ENCODE measurements at places on chromosomes 12 and 14.

- DNase-seq = no peak
These were observed 44.6 kb upstream of the KITLG start for GRCh38 chr12:88624911-88625310.

- no peak for DNase-seq
These were observed 34.3 kb downstream of the GALNT9 start for GRCh38 chr12:132295101-132295526.

- no peak for DNase-seq
These were observed 236.3 kb downstream of the SLC25A21 start for GRCh38 chr14:36935976-36936678.

GRCh38 chr14:63228217-63228616, 24.0 kb downstream of the RHOJ start:
- no peak for DNase-seq

DNA sequence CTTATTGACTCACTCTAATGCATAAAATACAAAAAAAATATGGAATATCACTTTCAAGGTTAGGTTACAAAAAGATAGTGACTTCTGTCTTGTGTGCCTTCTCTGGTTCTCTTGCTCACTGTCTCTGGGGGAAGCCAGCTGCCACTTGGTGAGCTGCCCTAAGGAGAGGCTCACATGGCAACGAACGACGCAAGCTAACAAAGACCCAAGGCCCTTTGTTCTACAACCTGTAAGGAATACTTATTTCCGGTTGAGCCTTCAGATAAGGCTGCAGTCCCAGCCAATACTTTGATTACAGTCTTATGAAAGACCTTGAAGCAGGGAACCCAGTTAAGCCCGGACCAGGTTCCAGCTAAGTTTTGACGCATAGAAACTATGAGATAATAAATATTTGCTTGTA, 242.4 kb upstream of the TBX3 start:
- DNase-seq = no peak

- DNase-seq = no peak
These were observed 37.8 kb downstream of the ERGIC2 start for GRCh38 chr12:29343022-29343799.

GRCh38 chr14:25955772-25956171, 642.1 kb downstream of the NOVA1 start:
- no peak for DNase-seq

GRCh38 chr12:3633396-3633795, 119.5 kb downstream of the CRACR2A start:
- DNase-seq = no peak

DNA sequence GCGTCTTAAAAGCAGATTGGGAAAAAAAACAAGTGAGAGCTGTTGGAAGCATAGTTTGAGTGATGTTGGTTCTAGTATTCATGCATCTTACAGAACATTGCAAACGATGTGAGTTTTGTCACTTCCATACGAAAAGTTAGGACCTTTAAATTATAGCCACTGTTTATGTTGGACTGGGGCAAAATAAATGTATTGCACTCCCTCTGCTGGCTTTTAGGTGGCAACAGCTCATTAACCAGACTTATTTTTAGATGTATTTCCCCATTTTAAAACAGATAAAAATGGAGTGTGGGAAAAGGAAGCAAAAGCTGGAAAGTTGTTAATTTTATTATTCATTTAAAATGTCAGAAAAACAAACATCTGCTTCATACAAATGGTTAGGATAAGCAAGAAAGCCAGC, 111.9 kb downstream of the LGR5 start:
- DNase-seq = no peak

- no peak for DNase-seq
These were observed 1039.3 kb upstream of the FOXG1 start for GRCh38 chr14:27727251-27727770.

GRCh38 chr14:38623661-38624060, 367.8 kb upstream of the CLEC14A start:
- no peak for DNase-seq

- DNase-seq = no peak
These were observed 77.7 kb downstream of the FLRT2 start for GRCh38 chr14:85607651-85608081.

DNA sequence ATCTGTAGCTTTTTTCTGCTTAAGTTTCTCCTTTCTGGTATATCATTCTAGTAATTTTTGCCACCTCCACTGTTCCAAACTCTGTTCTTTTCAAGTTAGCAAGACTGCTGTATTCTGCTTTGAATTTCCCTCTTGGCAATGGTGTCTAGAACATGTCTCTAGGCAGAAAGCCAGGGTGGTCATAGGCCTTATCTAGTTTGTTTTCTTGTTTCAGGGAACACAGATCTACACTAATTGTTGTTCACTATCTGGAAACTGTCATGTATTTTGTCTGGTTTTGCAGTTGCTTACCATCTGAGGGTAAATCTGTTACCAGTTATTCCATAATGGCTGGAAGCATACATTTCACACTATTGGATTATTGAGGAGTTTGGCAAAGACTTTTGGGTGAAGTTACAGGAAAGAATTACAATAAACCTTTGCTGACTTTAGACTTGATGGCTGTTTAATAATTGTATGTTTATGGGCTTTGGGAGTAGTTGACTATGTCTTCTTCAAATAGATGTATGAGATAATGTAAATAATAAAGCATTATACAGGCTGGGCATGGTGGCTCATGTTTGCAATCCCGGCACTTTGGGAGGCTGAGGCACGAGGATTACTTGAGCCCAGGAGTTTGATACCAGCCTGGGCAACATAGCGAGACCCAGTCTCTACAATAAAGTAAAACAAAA, 41.4 kb downstream of the FUT8 start:
- DNase-seq = no peak

- no peak for DNase-seq
These were observed 748.8 kb downstream of the C12orf50 start for GRCh38 chr12:87280356-87280755.

DNA sequence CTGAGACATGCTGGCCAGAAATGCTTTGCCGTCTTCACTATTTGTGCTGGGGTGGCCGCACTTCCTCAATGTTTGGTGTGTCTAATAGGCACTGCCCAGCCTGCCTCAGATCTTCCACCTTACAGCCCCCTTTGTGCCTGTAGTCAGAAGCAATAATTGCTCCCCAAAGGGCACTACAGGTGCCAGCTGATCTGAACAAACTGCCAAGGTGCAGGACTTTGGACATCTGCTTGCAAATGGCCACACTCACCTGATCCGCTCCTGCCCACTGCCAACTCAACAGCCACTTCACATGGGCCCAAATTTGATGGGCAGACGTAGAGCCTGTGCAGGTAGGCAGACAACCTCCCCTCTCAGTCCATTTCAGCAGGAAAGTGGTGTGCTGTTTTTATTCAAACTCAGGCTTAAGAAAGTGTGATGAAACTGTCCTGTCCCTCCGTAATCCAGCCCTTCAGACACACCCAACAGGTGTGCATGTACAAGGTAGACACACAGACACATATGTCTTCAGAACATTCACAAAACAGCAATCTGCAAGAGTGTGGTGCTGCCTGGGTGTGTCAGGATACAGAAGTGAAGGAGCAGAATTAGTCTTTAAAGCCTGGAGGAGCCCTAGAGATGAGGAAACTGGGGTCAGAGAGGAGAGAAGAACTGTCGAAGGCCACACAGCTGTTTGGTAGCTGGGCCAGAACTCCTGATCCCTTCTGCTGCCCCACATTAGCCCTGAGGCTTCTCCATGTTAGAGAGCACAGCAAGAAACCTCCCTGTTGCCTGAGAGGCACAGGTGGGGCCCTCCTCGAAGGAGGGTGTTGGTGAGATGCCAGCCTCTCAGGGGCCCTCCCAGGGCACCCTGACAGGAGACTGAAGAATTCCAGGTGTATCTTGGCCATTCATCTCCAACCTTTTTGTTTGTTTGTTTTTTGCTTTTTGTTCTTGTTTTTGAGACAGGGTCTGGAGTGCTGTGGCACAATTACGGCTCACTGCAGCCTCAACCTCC, 4.4 kb upstream of the KRT75 start:
- no peak for DNase-seq

DNA sequence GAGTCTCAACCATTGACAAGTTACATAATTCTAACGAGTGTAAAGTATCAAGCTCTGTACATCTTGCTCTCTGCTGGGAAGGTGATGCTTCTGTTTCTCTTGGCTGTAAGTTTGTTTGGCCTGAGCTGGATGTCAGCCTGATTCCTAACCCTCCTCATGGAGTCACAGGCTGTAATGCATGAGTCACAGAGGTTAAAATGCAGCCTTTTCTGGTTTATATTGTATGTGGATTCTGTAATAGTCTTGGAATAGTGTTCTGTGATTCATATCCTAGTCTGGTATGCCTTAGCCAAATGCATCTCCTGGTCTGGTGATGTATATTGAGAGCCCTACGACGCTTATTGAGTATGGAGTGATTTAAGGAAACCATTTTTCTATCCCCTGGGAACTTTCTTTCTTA, 104.5 kb upstream of the FRMD6 start:
- DNase-seq = no peak

DNA sequence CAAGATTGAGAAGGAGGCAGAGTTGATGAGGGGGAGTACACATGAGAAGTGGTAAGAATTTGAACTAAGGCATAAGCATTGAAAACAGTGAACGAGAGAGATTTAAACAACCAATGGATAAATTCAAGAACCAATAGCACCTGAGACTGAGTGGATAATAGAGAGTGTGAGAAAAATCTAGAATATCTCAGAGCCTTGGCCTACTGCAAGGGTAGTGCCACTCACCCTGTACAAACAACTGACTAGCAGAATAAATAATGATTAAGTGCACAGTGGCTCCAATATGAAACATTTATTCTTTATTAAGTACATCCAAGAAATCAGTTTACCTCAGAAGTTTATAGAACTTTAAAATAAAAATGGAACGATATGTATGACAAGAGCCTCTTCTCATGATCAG, 54.4 kb downstream of the CAPS2 start:
- no peak for DNase-seq

DNA sequence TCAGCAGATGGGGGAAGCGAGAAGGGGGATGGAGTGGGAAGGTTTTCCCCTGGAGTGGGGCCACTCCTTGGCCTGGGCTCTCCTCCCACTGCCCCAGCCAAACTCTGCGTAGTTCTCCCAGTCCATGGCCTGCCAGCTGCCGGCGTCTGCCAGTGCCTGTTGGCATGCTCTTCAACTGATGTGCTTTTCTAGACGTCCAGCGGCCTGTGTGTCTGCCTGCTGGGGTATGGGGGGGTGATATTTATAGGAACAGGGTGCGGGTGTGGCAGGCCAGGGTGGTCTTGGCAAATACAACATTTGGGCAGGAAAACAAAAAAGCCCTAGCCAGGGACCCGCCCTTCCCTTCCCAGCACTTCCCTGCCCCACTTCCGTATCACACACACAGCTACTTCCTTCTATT, 786.3 kb upstream of the NOVA1 start:
- no peak for DNase-seq

GRCh38 chr12:50659690-50660424, 104.0 kb upstream of the ATF1 start:
- no peak for DNase-seq

DNA sequence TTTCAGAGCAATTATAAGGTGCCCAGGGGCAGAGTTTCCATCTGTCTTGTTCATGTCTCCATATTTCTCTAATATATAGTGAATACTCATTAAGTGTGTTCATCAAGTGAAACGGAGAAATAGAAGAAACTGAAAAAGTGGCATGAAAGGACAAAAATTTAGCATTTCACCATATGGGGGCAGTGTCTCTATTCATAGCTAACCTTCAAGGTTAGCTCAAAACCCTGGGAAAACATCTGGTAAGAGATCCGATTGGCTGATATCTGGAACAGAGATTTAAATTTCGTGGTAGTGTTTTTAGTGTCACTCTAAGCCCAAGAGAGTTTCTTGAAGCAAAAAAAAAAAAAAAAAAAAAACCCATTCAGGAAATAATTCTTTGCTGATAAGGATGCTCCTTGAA, 367.5 kb downstream of the DAD1 start:
- DNase-seq = peak; percentile 7

- DNase-seq = no peak
These were observed 4.7 kb downstream of the SYNE2 start for GRCh38 chr14:63857466-63858030.

GRCh38 chr12:68264857-68265256, 11.5 kb upstream of the IL22 start:
- DNase-seq = no peak

DNA sequence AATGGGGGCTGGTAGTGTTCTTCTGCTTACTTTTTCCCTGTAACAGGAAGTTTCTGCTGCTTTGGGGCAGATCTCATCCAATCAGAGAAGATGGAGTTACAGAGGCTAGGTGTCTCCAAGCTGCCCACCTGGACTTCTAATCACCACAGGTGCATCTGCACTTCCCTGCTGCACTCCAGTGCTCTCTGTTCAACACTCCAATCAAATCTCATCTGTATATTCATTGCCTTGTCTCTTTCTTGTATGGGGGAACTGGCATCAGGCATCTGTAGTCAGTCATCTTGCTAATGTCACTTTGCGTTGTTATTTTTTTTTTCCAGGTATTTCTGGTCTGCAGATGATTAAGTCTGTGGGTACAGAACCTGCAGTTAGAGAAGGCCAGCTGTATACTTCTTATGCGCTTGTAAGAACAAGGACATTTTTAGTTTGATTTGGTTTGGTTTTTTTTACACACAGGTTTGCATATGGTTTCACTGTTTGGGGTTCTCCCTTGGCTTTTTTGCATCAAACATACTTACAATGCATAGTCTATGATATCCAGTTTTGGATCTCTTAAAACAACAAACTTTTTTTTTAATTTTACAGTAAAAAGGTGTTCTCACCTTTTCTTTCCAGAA, 116.0 kb downstream of the METTL25 start:
- no peak for DNase-seq

DNA sequence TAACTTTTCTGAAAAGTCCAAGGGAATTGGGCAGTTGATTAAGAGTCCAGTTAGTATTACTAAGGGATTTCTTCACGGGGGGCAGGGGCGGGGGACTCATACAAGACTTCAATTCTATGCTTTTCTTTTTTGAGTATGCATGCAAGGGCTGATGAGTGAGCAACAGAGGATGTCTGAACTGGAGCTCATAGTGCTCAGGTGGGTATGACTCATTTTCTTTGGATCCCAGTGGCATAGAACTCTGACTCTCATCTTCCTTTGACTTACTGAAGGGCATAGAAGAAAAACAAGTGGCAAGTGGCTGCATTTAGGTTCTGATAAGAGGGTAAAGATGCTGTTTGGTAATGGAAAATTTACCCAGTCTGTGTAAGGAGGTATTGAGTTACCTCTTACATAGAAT, 749.2 kb downstream of the NOVA1 start:
- DNase-seq = no peak

- no peak for DNase-seq
These were observed 20.0 kb downstream of the CKAP4 start for GRCh38 chr12:106227641-106228319.

GRCh38 chr14:61861320-61861865, 99.2 kb downstream of the SNAPC1 start:
- DNase-seq = no peak

- no peak for DNase-seq
These were observed 7.6 kb downstream of the ISM2 start for GRCh38 chr14:77491056-77491455.

- DNase-seq = no peak
These were observed 148.7 kb downstream of the BCL11B start for GRCh38 chr14:99123208-99123870.

GRCh38 chr14:88562532-88562830, 356 bp upstream of the ZC3H14 start:
- no peak for DNase-seq
